ENCODE measurements at places on chromosomes 5 and 9.

GRCh38 chr5:82314964-82315758, 37.0 kb upstream of the RPS23 start:
- DNase-seq = no peak

- no peak for DNase-seq
These were observed 13.3 kb upstream of the BTNL3 start for GRCh38 chr5:180975338-180975737.

DNA sequence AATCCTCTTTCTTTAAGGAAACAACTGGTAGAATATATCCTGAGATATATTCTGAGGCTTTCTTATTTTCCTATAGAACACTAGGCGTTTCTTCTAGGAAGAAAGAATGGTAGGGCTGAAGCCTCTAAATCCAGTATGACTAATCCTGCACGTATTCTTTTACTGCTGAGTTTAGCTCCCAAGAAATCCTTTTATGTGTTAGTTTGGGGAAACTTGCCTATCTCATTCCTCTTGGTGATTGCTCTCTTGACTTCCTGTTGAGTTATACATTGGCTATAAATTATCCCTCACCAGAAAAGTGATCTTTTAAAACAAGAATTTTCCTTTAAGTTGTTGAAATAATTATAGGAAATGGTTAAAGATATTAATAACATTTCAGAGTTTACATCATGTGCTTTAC, 422.9 kb downstream of the TMEM161B start:
- DNase-seq = no peak

GRCh38 chr5:9596171-9596780, 33.9 kb downstream of the TAS2R1 start:
- no peak for DNase-seq

- DNase-seq = no peak
These were observed at the start of gene GLRX for GRCh38 chr5:95822542-95823181. Gene GLRX (minus strand): TSS chr5:95822726. CDS start chr5:95822662, 64 bp downstream.

DNA sequence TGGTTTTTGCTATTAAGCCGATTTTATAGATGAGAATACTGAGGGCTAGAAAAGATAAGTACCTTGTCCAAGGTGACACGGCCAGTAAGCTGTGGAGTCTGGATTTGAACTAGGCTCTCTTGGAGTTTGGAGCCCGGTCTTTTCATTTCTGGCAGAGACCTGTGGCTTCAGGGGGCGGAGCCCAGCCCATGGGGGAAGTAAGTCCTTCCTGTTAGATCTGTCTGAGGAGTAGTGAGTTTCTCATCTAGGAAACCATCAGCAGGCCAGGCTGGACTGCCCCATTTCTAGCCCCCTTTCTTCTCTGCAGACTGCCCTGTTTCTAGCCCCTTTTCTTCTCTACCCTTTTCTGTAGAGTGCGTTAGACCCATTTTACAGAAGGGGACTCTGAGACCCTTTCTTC, 521 bp upstream of the PTGS1 start:
- DNase-seq = no peak

DNA sequence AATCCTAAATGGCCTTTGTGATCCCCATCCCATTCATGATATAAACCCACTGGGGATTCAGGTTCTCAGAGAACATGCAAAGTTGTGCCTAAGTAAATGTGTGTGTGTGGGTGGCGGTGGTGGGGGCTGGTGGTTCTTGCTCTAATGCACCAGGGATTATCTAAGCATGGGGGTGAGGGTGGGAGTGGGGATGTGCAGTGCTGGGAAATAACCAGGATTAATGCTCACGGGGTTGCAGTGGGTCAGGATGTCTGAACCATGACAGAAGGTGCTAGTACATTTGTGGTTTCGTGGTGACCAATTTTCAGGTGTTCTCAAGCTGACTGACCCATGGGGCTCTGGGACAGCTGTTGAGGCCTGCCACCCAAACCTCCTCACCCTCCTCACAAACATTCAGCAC, 101.0 kb downstream of the ZNF608 start:
- DNase-seq = no peak

DNA sequence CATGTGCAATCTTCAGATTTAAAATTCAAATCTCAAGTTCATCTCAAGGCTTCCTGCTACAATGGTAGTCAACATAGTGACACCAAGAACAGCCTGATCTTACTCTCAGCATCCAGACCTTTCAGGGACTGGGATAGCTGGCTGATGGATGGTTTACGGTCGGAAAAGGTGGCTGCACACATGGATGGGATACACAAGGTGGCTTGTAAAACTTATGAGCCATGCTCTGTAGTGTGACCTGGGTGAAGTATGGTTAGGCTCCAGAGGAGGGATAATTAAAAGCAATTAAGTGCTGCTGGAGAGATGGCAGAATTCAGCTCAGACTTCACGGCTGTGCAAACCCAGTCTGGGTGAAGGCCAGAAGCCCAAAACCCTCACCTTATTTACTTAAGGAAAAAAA, 379.5 kb downstream of the NFIB start:
- DNase-seq = no peak

GRCh38 chr9:426264-426663, 211.6 kb downstream of the DOCK8 start:
- no peak for DNase-seq

GRCh38 chr5:124263680-124264491, 482.6 kb downstream of the ZNF608 start:
- DNase-seq = no peak

DNA sequence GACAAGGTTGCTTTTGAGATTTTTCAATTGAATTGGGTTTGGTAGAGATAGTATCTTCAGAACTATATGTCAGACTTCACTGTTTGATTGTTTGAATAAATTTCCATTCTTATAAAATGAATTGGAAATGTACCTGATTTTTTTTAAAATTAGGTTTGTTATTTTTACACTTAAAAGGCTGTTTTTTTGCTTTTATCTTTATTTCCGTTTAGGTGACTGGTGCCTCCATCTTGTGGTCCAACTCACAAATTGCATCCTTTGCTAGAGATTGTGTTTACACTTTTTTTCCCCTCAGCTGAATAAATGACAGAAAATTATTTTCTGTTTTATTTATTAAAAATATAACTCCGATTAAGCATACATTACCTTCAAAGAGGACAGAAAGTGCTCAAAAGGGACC, 15.6 kb downstream of the NDUFAF2 start:
- DNase-seq = no peak

DNA sequence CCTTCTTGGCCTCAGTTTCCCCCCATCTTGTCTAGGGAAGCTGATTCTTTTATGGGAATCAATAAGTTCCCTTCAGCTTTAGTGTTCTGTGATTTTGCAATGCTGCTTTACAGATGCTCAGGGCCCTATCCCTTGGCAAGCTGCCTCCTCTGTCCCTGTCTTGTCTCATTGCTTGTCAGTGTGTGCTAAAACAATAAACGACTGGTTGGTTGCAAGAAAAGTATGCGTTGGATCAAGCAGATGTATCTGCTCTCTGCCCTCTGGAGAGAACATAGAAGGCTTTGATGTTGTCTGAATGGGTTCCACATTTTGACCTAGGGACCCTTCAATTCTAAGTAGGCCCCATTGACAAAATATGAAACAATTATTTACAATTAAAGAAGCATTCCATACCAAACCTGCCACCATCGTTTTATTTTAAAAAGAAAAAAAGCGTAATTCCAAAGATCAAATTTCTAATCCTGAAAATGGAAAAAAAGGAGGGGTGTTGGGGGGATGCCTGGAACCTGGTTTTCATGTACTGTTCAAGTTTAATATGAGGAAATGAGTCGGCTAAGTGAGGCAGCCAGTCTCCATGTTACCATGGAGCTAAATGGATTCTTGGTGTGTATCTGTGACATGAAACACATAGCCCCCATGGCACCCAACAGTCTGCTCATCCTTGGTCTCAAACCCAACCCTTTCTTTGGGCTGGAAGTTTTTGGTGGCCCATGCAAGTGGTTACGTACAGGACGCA, 31.2 kb upstream of the TARS1 start:
- DNase-seq = no peak

DNA sequence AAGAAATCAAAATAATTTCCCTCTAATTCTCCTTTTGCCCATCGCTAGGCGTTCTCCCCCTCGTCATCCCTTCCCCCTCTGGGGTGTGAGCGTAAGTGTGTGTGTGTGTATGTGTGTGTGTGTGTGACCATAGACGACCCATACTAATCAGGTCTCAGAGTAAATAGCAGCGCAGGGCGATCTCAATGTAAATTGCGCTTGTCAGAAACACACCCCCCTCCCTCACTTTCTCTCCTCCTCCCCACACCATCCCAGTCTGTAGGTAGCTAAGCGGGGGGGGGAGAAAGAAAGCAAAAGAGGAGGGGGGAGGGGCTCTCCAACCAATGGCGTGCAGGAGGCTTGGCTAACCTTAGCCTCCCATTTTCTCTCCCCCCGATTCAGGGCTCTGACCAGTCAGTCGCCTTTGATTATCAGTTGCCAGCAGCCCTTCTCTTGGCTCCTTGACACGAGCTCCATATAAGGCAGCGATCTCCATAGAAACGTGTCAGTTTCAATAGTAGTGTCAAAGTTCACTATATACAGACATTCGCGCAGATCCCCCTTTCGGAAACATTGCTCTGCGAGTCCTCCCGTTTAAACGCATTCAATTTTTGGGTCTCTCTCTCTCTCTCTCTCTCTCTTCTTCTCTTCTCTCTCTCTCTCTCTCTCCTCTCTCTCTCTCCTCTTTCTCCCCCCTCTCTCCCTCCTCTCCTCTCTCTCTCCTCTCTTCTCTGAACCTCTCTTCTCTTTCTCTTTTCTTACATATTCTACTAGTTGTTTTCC, at the start of gene NR2F1:
NR2F1 (plus strand) TSS at position 546 of the 762 bp plus-strand sequence. CDS start 1,802 bp downstream, outside the sequence.
- no peak for DNase-seq

- no peak for DNase-seq
These were observed 303.8 kb upstream of the PRR16 start for GRCh38 chr5:120160124-120160895.

DNA sequence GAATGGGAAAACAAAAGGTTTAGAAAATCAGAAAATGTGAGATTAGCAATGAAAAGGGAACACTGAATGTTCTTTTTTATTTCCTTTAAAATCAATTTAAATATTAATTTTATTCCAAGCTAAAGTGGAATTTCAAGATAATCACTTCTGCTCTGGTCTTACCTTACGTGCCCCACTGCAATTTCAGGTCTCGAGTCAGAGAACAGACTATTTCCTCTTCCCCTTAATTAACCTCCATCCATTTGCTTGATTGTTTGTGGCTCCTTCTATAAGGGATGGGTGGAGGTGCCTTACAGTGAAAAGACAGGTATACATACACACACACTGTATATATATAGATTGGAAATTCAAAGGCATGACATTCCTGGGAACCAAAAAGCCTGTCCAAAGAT, 137.1 kb downstream of the SUSD1 start:
- DNase-seq = no peak

DNA sequence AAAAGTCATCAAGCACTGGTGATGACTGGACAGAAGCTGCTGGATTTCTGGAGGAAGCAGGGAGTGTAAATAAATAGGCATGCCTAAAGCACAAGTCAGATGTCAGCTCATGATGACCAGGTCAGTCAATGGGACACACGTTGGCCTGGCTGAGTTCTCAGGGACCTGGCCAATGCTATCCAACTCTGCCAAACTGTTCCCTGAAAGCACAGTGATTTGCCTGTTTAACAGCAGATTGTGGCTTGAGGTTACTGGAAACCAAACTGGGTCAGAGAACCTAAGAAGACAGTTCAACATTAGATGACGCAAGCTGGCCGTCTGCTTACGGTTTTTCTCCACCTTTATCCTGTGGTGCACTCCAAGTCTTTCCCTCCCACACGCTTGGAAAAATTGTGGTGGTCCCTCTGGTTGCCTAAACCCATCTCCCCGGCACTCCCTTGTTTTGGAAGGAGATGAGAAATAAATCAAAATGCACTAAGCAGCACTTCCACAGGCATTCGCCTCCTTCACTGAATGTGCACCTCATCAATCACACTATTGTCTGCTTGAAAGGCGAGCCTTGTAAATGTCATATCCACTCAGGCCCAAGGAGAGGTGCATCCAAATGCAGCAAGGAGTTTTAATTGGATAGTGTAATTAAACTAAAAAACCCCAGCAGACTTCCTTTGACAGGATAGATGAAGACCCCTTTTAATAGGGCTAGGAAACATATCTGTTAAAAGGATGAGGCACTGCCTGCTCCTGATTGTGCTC, 199.4 kb downstream of the GAPVD1 start:
- DNase-seq = no peak

- no peak for DNase-seq
These were observed 359.0 kb downstream of the SLIT3 start for GRCh38 chr5:168941901-168942300.

- DNase-seq = peak; percentile 69
These were observed 2.5 kb upstream of the MSMP start for GRCh38 chr9:35756275-35757225.

DNA sequence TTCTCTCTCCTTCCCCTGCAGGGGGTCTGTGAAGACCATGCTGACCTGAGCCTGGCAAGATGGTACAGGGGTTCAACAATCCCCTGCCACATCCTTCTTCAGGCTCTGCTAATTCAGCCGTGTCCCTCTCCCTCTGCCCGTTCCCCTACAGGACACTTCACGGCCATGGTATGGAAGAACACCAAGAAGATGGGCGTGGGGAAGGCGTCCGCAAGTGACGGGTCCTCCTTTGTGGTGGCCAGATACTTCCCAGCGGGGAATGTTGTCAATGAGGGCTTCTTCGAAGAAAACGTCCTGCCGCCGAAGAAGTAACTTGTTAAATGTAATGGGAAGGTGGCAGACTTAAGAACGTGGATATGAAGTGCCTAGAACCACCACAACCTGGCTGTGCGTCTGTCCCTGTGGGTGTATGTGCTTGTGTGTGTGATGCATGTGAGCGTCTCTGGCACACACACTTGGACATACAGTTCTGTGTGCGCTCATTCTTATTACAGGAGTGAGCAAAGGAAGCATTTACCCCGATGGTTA, 6.9 kb upstream of the CCIN start:
- DNase-seq = no peak

DNA sequence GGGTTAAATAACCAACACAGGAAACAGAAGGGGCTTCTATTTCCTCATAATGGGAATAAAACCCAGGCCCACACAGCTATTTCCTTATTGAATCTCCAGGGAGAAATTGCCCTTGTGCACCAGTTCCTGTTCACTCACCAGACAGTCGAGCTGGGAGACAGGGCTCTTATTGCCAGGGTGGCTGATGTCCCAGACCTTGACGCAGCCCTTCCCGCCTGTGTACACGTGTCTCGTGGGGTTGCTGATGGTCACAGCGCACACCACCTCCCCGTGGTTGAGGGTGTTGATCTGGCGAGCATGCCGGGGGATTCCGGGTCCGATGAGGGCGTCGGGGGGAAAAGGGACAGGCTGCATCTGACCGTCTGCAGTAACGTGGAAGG, 96.5 kb downstream of the TLE1 start:
- no peak for DNase-seq

DNA sequence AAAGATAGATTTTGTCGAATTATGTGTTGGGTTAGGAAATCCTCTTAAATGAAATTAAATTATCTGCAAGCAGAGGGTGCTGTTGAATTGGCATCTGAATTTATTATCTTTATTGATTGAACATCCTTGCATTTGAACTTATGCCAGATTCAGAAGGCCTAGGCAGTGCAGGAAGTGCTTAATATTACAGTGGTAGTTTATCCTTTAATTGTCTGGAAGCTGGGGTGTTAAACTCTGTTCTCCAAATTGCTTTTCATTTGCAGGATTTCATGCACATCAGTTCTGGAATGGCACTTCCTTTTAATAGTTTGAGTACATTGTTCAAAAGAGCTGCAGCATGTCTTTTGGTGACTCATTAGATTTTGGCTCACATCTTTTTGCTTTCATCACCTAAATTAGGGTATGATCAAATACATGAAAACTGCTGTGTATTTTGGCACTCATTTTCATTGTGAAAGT, 186.3 kb downstream of the KDM4C start:
- DNase-seq = no peak

GRCh38 chr5:67173959-67174358, 22.6 kb downstream of the CD180 start:
- DNase-seq = no peak

GRCh38 chr5:39604491-39604890, 179.7 kb upstream of the DAB2 start:
- no peak for DNase-seq

- DNase-seq = no peak
These were observed 34.2 kb upstream of the TGFBR1 start for GRCh38 chr9:99070681-99071080.
